T-helper 2 cell (primary cell): ENCODE measurements at places on chromosomes 16 and 17.
A peak's percentile ranks its signal among the peaks of the same experiment; 100 is the strongest.

DNA sequence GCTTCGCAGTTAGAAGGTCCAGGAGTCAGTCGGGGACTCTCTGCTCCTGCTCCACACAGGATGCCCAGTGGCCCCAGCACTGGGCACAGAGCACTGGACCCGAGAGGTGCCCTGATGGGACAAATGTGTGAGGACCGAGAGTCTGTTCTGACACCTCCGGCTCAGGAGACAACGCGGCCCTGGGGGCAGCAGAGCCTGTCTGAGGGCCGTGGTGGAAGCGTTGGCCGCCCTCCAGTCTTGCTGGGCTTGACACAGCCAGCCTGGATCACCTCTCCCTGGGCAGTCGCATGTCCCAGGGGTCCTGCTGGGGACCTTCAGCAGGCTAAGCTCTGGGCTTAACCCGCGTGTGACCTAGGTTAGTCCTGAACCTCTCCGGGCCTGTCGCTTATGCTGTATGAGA is 23.1 kb downstream of the LGALS9 start:
- no peak for DNase-seq

GRCh38 chr17:74117999-74118421 is 85.5 kb upstream of the RPL38 start:
- no peak for DNase-seq

DNA sequence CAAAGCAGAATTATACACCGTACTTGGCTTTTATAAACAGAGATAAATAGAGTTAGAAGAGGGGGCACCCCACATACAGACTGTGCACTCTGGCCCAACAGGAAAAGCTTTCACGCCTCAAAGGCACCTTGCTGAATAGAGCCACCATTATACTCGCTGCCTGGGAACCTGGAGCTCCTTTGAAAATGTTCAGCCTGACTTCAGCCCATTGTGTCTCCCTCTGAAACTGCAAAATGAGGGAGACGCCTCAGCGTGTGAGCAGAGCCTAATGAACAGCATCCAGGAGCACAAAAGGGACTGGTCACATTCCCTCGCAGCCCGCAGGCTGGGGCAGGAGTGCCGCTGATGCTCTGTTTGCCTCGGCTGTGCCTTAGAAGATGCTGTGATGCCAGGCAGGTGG is 46.3 kb downstream of the ABCC12 start:
- no peak for DNase-seq

- DNase-seq, result no peak
Measured at GRCh38 chr16:75787440-75787839, 61.1 kb upstream of the CPHXL start.

- peak; percentile 51 for DNase-seq
Measured at GRCh38 chr16:3793161-3793576, 75.8 kb upstream of the TRAP1 start.

GRCh38 chr17:79154951-79155585 is 80.4 kb downstream of the ENGASE start:
- no peak for DNase-seq

GRCh38 chr16:81376880-81377279 is 62.1 kb downstream of the GAN start:
- peak; percentile 10 for DNase-seq

DNA sequence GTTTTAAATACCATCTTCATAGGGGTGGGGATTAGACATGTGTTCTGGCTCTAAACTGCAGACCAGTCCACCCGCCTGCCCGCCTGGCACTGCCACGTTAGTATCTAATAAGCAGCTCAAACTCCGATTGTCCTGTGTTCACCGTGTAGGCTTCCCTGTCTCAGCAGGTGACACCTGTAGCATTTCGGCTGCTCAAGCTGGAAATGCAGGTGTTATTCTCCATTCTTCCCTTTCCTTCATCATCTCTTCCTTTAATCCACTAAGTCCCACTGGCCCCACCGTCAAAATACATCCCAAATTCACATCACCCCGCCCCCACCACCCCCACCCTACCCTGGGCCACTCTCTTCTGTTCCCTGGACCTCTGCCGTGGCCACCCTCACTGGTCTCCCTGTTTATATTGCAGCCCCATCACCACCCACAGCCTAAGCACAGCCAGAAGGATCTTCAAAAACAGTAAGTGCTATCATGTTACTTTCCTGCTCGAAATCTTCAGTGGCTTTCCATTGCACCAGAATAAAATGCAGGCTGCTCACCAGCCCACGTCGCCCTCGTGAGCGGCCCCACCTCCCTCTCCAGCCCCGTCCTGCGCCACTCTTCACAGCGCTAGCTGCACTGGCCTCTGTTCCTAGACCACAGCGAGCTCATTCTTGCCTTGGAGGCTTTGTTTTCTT is 65.1 kb downstream of the RTN4RL1 start:
- no peak for DNase-seq

DNA sequence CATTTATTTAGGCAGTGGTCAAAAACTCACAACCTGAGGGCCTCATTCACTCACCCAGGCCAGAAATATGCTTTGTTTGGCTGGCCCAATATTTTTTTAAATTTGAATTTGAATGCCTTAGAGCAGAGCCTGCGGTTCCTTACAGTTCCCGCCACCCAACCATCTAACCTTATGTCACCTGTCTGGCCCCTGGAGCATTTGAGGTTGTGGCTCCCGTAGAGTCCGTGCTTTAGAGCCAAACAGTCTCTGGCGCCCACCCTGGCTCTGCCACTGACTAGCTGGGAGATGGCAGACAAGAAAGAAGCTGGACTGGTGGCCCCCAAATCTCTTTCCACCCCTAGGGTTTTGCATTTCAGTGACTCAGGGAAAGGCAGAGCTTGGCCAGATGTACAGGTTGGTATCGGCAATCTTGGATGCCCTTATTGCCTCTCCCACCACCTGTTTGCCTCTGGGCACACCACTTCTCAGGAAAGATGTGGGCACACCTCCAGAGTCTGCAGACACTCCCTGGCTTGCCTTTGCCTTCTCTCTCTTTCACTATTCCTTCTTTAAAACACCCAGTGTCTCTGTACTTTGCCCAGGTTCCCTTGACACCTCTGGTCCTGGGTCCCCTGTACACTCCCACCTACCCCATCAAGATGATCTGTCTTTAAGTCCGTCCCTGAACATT is 1.9 kb upstream of the MAP3K14 start:
- DNase-seq, result no peak

DNA sequence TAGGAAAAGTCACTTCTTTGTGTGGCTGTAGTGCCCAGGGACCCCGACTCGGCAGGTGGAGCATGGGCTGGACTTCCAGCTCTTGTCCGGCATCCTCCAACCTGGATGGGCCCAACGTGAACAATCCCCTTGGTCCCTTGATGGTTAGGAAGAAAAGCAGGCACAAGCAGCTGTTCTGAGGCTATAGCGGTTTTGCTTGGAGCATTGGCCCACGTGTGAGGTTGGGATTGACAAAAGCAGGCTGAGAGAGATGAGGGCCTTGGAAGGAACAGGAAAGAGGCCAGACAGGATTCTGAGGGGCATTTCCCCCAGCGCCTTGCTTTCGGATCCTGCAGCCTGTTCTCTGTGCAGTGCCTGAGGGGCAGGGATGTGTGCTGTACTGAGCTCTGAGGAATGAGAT is 28.1 kb downstream of the SCNN1B start:
- no peak for DNase-seq

DNA sequence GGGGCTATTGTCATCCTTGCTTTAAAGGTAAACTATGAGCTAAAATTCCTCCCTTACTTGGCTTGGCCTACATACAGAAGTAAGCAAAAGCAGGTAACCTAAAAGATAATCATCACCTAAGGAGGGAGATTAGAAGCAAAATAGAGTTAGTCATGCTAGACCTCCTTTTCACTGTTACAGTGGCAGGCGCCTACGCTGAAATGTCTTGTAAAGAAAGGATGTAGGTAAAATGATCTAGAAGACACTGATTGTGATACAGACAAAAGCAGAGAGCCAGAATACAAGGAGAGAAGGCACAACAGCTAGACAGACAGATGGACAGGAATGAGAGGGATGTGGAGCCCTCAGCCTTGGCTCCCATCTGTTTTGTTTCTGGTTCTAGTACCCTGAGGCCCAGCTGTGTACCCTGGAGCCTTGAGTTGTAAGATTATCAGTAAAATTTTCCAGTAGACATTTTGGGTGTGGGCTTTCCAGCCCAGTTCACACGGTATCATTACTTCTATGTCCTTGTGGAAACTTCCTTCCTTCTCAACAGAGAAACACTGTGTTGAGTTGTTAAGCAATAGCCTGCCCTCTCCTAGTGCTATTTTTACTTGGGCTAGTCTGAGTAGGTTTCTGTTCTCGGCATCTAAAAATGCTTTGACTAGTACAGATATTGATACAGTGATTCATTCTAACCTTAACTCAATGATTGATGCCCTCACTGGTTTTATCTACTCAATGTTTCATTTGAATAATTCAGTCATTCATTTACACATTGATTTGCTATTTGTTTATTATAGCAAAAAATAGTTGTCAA is 7.7 kb upstream of the C16orf78 start:
- DNase-seq, result no peak

DNA sequence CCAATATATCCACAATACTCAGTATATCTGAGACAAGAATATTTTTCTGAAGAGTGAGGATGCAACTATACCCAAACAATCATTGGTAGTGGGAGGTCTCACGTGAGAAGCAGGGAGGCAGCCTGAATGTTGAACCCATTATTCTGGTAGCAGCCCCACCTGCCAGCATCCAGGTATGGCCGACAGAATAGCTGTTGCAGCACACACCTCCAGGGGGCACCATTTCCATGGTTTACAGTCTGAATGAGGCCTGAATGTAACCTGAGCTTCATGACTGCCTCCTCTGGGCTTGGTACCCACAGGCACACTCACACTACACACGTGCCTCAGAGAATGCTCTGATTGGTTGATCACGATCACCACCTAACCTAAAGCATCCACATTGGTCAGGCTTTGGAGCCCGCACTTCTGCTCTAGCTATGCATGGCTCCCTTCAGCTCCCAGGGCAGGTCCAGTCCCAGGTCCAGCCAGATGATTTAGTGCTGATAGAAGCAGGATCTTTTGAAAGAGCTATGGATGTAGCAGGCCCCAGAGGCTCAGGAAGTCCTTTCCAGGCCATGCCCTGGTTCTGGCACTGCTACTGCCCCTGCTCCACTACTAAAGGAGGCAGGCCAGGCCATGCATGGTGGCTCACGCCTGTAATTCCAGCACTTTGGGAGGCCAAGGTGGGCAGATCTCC is 11.0 kb upstream of the CBFB start:
- DNase-seq, result peak; percentile 73

GRCh38 chr17:63961355-63962212 is 11.1 kb downstream of the SCN4A start:
- DNase-seq, result no peak

DNA sequence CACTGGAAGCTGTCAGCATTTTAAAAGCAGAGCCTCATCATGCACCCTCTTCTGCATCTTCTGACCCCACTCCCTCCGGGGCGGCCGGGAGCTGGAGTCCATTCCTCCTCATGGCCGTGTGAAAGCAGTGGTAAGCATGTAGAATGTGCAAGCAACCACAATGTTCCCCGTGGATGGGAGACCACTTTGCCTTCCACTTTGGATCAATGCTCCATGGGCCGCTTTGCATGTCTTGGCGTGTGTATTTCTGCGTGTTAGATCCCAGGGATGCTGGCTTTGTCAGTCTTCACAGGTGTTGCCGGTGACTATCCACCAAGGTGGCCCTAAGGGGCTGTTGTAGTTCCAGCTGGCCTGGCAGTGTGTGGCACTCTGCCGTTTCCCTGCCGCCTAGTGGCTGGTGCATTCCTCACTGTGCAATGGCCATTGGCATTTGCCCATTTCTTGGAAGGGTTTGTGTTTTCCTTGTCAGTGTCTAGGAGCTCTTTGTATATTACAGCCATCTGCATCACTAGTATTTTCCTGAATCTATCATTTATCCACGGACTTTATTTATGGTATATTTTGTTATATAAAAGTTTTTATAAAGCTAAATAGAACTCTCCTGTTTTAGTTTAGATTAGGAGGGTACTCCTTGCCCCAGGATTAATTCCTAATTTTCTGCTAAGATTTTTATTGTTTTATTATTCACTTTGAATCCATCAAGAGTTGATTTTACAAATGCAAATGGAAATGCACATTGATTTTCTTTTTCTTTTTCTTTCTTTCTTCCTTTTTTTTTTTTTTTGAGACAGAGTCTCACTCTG is 5.8 kb upstream of the ALDH3A1 start:
- no peak for DNase-seq

DNA sequence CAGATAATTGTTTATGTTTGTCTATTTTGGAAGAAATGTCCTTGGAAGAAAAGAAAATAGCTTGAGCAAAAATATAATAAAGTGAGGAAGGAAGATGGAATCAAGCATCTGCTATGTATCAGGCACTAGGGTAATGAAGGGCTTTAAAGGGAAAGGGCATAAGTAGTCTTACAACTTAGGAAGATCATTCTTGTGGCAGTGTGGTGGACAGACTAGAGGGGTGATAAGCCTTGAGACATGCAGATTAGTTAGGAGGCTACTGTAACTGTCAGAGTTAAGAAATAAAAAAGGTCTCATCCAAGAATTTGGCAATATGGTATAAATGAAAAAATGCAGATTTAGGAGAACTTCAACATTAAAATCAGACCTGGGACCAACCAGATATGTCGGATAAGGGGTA is 14.9 kb downstream of the FAM222B start:
- no peak for DNase-seq

DNA sequence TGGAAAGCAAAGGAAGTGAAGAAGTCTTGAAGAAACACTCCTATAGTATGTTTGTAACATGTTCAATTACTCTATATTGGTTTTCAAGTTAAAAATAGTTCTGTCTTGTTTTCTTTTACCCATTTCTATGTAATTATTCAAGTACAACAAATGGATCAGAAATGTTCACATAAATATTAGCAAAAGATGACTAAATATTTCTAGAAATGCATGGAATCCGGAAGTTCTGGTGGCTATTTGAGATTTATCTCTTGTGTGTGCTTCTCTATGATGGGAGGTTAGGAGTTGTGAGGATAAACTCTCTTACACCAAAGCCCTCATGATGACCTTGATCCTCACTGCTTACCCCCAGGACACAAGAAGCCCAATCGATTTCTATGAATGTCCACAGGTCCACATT is 237.5 kb downstream of the CDH8 start:
- DNase-seq, result no peak

DNA sequence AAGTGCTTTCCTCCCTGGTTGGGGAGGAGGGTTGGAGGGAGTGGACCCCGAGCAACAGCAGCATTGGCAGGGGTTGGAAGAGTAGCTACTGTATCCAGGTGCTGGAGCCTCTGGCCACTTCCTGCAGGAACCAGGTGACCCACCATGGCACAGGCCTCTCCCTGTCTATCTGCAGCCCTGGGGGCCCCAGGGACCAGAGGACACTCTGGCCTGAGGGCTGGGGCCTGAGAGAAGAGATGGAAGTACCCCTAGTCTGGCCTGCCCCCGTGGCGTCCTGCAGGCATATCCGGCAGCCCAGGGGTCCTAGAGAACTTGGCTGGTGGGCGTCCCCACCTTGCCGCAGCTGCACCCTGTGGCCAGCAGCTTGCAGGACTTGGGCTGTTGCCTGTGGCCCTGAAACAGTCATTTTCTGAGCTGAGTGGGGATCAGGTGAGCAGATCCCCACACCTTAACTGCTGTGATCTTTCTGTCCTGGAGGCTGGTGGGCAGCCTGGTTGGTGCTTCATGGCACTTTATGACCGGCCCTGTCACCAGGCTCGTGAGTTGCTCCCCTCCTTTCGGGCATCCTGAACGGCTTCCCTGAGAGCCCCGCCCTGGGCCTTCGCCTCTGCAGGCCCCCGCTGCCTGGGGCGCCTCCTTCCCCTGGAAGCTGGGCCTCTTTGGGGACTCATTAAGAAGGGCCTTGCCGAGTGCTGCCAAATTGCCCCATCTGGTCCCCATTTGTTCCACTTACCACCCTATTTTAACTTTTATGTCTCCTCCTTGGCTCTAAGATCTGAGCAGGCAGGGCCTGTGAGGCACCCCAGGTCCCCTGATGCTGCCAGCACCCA is 298.6 kb downstream of the SEC14L1 start:
- DNase-seq, result no peak

- DNase-seq, result no peak
Measured at GRCh38 chr17:17509601-17510425, 13.6 kb upstream of the RASD1 start.

- no peak for DNase-seq
Measured at GRCh38 chr17:29177541-29177870, 2.7 kb downstream of the MYO18A start.
